ENCODE measurements at places on chromosomes 5 and 9.

- no peaks in the 10 kb centered on the region for H3K36me3 ChIP-seq
- H3K27ac ChIP-seq: no peak overlapping the region
- H3K27me3 ChIP-seq: peaks cover 26% of the 10 kb centered on the region
- no peak for ATAC-seq
- no peak overlapping the region for H3K4me3 ChIP-seq
These were observed 16.6 kb downstream of the KCNT1 start for GRCh38 chr9:135718616-135719015.

GRCh38 chr5:87127426-87127825 lies 140.3 kb upstream of the RASA1 start:
- no peaks in the 10 kb centered on the region for H3K27me3 ChIP-seq
- peak overlapping the region; percentile 57 for H3K27ac ChIP-seq
- ATAC-seq: peak; percentile 94
- no peaks in the 10 kb centered on the region for H3K36me3 ChIP-seq

DNA sequence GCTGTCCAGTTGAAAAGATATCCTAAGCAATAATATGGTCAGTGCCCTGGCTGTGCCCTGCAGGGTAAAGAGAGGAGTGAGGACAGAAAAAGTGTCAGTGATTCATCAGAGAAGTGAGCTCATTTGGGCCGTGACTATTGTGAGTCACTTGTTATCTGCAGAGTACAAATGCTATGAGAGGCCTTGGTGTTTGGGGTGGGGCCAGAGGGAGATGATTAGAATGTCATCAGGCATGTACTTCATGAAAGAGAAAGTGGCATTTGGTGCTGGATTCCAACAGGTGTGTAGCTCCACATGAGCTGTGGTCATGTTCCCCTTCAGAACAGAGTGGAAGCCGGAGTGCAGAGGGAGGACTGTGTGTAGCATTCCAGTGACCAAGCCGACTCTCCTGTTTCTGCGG lies 174.1 kb downstream of the KDM4C start:
- peak; percentile 99 for ATAC-seq
- H3K36me3 ChIP-seq: peaks cover 23% of the 10 kb centered on the region
- H3K27ac ChIP-seq: peak overlapping the region; percentile 0
- no peaks in the 10 kb centered on the region for H3K27me3 ChIP-seq
- H3K4me1 ChIP-seq: peaks cover 33% of the 10 kb centered on the region

GRCh38 chr5:763397-763796 lies 21.1 kb downstream of the ZDHHC11B start:
- H3K4me3 ChIP-seq: no peak overlapping the region
- no peak for ATAC-seq
- H3K27me3 ChIP-seq: no peaks in the 10 kb centered on the region
- no peaks in the 10 kb centered on the region for H3K36me3 ChIP-seq
- peaks cover 7% of the 10 kb centered on the region for H3K4me1 ChIP-seq
- H3K27ac ChIP-seq: no peak overlapping the region

DNA sequence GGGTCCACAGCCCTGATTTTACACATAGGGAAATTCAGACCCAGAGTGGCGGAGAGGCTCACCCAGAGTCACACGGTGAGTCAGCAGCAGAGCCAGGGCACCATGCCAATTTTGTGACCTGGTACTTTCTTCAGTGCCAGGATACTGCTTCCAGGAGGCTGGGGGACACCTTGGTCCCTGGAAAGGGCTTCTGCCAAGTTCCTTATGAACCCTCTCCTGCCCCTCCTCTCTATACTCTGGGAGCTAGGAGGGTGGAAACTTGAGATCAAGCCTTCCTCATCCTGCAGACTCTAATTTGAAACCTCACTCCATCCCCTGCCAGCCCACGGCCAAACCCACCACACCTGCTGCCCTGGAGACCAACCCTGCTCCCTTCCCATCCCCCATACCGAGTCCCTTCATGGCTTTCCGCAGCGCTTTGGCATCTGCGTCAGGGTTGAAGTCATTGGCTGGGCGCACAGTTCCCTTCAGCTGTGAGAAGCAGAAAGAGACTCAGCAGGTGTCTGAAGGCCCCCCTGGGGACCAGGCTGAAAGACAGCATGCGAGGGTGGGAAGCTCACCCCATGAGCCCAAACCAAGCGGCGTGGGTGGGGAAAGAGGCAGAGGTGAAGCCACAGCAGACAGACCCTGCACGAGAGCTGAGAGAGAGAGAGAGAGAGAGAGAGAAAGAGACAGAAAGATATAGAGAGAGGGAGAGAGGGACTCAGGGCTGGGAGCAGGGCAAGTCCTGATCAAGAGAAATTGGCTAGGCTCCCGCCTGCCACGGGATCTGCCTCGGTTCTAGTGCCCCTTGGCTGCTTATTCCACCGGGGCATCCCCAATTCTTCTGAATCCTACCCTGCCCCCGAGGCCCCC lies 33.5 kb downstream of the ANXA6 start:
- H3K4me1 ChIP-seq: peaks cover 38% of the 10 kb centered on the region
- ATAC-seq: peak; percentile 45
- H3K36me3 ChIP-seq: peaks cover 100% of the 10 kb centered on the region
- no peaks in the 10 kb centered on the region for H3K27me3 ChIP-seq

GRCh38 chr9:99169086-99169485 lies 52.7 kb downstream of the ALG2 start:
- H3K4me1 ChIP-seq: peaks cover 3% of the 10 kb centered on the region
- no peak for ATAC-seq
- H3K27ac ChIP-seq: no peak overlapping the region
- H3K36me3 ChIP-seq: no peaks in the 10 kb centered on the region

DNA sequence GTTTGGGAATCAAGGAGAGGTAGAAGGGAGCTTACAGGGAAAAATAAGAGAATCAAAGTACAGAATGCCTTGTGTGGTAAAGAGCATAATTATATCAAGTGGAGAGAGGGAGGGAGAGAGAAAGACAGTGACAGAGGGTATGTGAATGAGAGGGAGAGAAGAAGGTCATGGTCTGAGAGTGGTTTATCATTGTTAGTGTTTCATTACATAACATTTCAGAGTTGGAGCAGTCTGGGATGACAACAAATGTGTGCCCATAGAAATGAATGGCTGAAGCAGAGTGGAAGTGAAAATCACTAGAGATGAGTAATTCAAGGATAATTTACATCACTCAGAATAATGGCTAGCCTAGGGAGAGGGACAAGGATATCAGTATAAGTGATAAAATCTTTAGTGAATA lies 799.2 kb downstream of the TLE1 start:
- H3K36me3 ChIP-seq: no peaks in the 10 kb centered on the region
- no peaks in the 10 kb centered on the region for H3K27me3 ChIP-seq
- H3K4me3 ChIP-seq: no peak overlapping the region

GRCh38 chr9:37508135-37508833 lies 22.5 kb downstream of the POLR1E start:
- H3K4me3 ChIP-seq: no peak overlapping the region
- H3K4me1 ChIP-seq: peaks cover 12% of the 10 kb centered on the region
- no peaks in the 10 kb centered on the region for H3K27me3 ChIP-seq
- peak overlapping the region; percentile 17 for H3K27ac ChIP-seq

DNA sequence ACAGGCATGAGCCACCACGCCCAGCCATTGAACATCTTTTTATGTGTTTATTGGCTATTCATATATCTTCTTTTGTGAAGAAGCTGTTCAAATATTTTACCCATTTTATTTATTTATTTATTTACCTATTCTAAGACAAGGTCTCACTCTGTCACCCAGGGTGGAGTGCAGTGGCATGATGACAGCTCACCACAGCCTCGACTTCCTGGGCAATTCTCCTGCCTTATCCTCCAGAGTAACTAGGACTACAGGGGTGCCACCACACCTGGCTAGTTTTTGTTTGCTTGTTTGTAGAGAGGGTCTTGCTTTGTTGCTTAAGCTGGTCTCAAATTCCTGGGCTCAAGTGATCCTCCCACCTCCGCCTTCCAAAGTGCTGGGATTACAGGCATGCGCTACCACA lies 33.5 kb downstream of the NAIF1 start:
- H3K27ac ChIP-seq: peak overlapping the region; percentile 74
- ATAC-seq: no peak
- peak overlapping the region; percentile 46 for H3K4me3 ChIP-seq
- peaks cover 5% of the 10 kb centered on the region for H3K36me3 ChIP-seq
- peaks cover 10% of the 10 kb centered on the region for H3K4me1 ChIP-seq

DNA sequence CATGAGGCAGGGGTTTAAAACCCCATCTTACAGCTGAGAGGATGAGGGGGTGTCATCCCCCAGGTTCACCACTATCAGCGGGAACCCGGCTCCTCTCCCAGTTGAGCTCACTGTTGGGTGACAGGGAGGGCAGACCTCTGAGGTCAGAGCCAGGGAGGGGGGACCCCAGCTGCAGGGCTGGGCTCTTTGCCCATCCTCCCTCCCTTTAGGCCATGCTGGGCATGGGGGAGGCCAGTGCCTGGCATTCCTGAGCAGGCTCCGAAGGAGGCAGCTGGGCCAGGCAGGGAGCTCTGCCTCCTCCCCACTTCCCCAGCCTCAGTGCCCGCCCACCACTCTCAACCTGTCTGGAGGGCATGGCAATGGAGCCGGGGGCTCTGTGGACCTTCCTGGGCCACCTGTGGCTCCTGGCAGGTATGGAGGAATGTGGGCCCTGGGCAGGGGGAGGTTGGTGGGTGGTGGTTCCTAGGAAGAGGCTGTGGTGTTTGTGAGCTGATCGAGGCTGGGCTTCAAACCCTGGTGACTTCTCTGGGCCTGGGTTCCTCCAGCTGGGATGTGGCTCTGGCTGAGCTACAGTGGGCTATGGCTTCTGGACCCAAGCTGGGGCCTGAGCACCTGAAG lies 12.6 kb downstream of the CRB2 start:
- H3K4me1 ChIP-seq: peaks cover 9% of the 10 kb centered on the region
- H3K27ac ChIP-seq: no peak overlapping the region
- H3K36me3 ChIP-seq: peaks cover 6% of the 10 kb centered on the region
- H3K27me3 ChIP-seq: peaks cover 28% of the 10 kb centered on the region
- ATAC-seq: no peak
- no peak overlapping the region for H3K4me3 ChIP-seq

- H3K27me3 ChIP-seq: no peaks in the 10 kb centered on the region
- H3K36me3 ChIP-seq: no peaks in the 10 kb centered on the region
- no peak overlapping the region for H3K27ac ChIP-seq
- H3K4me3 ChIP-seq: no peak overlapping the region
- ATAC-seq: no peak
- no peaks in the 10 kb centered on the region for H3K4me1 ChIP-seq
These were observed 131.4 kb downstream of the CCDC192 start for GRCh38 chr5:127834554-127834953.

Data from activated T-helper 17 cell treated with anti-CD3 and anti-CD28 coated beads, Interleukin-2, amount 50 U/mL, for 72 hours (primary cell).